ENCODE measurements at places on chromosomes 7 and 10.

DNA sequence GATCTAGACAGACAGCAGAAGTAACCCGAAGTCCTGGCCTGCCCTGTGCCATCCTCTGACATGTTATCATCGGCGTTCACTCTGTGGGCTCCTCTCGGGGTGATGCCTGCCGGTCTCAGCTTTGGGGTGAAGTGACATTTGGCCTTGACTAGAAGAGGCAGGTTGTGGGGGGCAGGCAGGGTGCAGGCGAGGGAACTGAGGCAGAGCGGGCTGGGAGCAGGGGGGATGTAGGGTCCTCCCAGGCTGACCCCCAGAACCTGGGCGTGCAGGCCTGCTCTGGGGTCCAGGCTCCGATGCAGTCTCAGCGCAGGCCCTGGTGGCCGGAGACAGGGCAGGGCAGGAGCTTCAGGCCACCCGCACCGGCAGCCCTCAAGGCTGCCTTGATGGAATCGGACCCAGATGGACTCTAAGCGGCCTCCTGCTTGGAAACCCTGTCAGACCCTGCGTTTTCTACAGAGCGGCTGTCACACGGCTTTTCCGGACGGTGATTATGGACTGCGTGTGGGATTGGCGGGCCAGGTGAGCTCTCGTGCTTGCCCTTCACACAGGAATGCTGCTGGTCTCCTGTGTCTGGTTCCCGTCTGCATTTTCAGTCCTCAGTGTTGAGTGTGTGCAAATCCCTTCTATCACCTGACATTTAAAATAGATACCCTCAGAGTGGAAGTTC lies 842 bp upstream of the JAKMIP3 start:
- DNase-seq, result no peak
- H3K4me3 ChIP-seq, result peak overlapping the region; percentile 87
- H3K4me1 ChIP-seq, result peaks cover 11% of the 10 kb centered on the region
- H3K36me3 ChIP-seq, result no peaks in the 10 kb centered on the region
- no peak overlapping the region for H3K27ac ChIP-seq
- no peaks in the 10 kb centered on the region for H3K27me3 ChIP-seq

DNA sequence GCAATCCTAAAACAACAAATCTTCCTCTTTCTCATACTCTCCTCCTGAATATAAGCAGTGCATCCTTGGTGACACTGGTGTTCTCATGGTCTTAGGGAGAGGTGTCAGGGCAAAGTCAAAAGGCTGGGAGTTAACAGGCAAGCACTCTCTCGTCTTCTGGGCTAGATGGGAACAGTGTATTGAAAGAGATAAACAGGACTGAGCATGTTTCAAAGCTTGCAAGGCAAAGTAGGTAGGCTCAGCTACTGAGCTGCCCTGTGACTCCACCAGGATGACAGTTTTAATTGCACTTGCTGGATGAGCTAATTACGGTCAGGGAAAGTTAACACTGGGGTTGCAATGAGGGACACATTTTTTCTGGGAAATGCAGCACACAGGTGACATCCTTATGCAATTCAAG lies 554.9 kb upstream of the NRP1 start:
- H3K4me1 ChIP-seq, result no peaks in the 10 kb centered on the region
- H3K27ac ChIP-seq, result no peak overlapping the region
- no peaks in the 10 kb centered on the region for H3K27me3 ChIP-seq
- no peaks in the 10 kb centered on the region for H3K36me3 ChIP-seq
- DNase-seq, result no peak

DNA sequence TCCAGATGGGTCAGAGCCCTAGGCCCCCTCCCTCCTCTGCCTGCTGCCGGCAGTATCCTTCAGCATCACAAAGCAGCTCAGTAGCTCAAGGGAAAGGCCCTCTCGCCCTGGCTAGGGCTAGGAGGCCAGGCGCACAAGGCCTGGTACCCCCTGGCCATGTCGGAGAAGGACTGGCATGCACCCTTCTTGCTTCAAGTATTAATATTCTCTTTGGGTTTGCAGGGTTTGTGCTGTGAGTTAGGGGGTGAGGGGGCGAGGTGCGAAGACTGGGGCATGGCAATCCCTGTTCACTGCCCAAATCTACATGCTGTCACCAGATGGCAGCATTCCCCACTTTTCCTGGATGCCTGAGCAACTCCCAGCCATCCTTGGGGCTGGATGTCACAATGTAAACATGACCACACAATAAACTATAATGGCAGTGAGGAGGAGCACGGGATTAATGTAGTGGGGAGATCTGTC lies 105.2 kb downstream of the NEURL1 start:
- DNase-seq, result peak; percentile 88
- peaks cover 49% of the 10 kb centered on the region for H3K36me3 ChIP-seq
- no peak overlapping the region for H3K27ac ChIP-seq
- H3K4me3 ChIP-seq, result no peak overlapping the region

DNA sequence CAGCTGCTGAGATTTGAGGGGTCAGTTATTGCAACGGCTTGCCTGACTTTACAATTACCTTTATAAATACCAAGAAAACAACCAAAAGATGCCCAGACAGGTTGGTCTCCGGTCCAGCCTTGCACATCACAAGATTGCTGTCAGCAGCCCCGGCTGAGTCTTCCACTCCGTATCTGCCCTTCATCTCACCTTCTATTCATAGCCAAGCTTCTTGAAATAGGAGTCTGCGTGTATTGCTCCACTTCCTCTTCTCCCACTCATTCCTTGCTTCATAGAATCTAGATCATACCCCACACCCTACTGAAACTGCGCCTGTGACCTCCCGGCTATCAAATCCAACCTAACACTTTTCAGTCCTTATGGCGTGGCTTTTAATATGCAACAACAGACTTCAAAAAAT lies 31.1 kb upstream of the USP6NL start:
- H3K4me1 ChIP-seq, result no peaks in the 10 kb centered on the region
- H3K36me3 ChIP-seq, result no peaks in the 10 kb centered on the region
- no peak for DNase-seq
- no peak overlapping the region for H3K4me3 ChIP-seq
- H3K27ac ChIP-seq, result no peak overlapping the region

DNA sequence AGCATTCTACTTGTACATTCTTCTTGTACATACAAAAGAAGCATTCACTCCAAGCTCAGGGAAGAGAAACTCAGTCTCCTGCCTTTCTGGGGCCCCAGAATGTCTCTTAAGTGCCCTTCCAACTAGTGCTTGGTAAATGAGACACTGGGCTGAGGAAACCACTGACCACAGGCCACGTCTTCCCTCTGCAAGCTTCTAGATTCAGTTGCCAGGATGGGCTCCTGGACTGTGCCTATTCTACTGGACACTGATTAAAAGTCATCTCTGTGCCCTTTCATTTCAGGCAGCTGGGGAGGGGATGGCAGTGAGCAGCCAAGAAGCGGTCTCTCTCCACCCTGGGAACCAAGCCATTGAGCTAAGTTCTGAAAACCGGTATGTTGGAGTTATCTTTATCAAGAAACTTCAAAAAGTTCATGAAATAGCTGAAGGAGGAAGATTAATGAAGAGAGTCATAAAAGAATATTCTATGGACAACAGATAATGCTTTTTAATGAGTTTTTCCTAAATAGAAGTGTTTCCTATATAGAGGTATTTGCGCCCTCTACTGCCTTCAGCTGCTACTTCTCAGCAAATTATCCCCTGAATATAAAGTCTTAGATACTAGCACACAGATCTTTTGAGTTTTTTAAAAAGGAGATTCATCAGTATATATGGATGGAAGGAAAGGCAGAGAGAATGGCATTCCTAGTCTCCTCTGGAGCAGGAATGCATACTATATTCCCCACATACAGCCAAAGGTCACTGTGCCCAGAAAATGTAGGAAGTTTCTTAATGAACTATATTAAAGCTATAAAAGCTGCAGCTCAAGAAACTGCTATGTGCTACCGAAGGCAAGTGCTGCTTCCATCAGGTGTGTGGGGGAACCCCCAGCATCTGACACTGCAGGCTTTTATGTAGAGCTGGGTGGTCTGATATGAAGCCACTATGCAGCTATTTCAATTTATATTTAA lies 8.4 kb upstream of the IFIT1B start:
- H3K4me3 ChIP-seq, result no peak overlapping the region
- DNase-seq, result peak; percentile 49
- no peaks in the 10 kb centered on the region for H3K36me3 ChIP-seq
- H3K4me1 ChIP-seq, result peaks cover 4% of the 10 kb centered on the region
- no peaks in the 10 kb centered on the region for H3K27me3 ChIP-seq

GRCh38 chr7:96236198-96237039 lies 85.5 kb downstream of the SLC25A13 start:
- peak; percentile 89 for DNase-seq
- no peaks in the 10 kb centered on the region for H3K36me3 ChIP-seq
- peaks cover 9% of the 10 kb centered on the region for H3K4me1 ChIP-seq
- H3K27me3 ChIP-seq, result no peaks in the 10 kb centered on the region
- H3K4me3 ChIP-seq, result no peak overlapping the region

GRCh38 chr7:117775801-117776200 lies 97.4 kb downstream of the CTTNBP2 start:
- H3K4me1 ChIP-seq, result peaks cover 8% of the 10 kb centered on the region
- no peak for DNase-seq
- H3K4me3 ChIP-seq, result no peak overlapping the region
- H3K36me3 ChIP-seq, result no peaks in the 10 kb centered on the region

DNA sequence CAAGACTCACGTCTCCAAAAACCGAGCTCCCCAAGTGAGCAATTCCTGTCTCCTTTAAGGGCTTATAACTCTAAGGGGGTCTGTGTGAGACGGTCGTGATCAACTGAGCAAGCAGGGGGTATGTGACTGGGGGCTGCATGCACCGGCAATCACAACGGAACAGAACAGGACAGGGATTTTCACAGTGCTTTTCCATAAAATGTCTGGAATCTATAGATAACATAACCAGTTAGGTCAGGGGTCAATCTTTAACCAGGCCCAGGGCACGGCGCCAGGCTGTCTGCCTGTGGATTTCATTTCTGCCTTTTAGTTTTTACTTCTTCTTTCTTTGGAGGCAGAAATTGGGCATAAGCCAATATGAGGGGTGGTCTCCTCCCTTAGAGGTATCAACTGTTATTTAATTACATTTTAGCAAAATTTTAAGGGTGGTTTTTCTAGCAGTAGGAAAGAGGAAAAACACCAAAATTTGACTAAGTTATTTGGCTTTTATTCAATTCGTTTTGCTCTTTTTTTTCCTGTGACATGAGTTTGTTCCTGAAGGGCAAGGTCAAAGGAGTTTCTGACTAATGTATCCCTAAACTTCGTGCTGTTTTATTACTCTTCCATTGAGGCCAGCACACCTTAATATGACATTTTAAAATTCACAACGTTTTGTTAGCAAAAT lies 121.4 kb upstream of the SEC61G start:
- H3K36me3 ChIP-seq, result no peaks in the 10 kb centered on the region
- peaks cover 8% of the 10 kb centered on the region for H3K4me1 ChIP-seq
- peak overlapping the region; percentile 92 for H3K27ac ChIP-seq
- no peaks in the 10 kb centered on the region for H3K27me3 ChIP-seq
- H3K4me3 ChIP-seq, result no peak overlapping the region

GRCh38 chr10:8057636-8058273 lies 3.3 kb downstream of the GATA3 start:
- peak; percentile 56 for DNase-seq
- no peak overlapping the region for H3K4me3 ChIP-seq
- no peak overlapping the region for H3K27ac ChIP-seq
- H3K27me3 ChIP-seq, result peaks cover 100% of the 10 kb centered on the region
- peaks cover 23% of the 10 kb centered on the region for H3K4me1 ChIP-seq

- peaks cover 74% of the 10 kb centered on the region for H3K27me3 ChIP-seq
- H3K27ac ChIP-seq, result no peak overlapping the region
- no peak for DNase-seq
- H3K4me3 ChIP-seq, result peak overlapping the region; percentile 77
- H3K4me1 ChIP-seq, result peaks cover 19% of the 10 kb centered on the region
These were observed 3.6 kb downstream of the INA start for GRCh38 chr10:103280506-103280905.

GRCh38 chr7:80923211-80923612 lies 4.4 kb upstream of the SEMA3C start:
- no peak overlapping the region for H3K27ac ChIP-seq
- H3K36me3 ChIP-seq, result no peaks in the 10 kb centered on the region
- no peak for DNase-seq
- H3K4me3 ChIP-seq, result no peak overlapping the region

DNA sequence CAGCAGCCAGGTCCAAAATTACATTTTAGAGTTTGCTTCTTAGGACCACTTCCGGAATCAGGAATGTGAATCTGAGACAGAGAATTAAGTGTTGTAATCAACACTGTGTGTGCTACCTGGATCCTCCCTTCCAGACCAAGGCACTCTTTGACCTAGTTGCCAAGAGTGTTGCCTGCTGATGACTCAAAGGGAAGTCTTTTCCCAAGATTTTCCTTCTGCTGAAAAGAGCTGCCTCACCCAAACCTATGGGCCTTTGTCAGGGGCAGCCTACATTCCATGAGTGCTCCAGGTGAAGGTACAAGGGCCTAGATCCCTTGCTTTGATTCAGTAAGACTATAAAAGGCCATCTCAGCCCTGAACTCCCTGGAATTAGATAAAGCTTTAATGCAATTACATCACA lies 712.5 kb upstream of the ANKRD30A start:
- no peak overlapping the region for H3K27ac ChIP-seq
- H3K36me3 ChIP-seq, result no peaks in the 10 kb centered on the region
- no peak for DNase-seq
- no peak overlapping the region for H3K4me3 ChIP-seq

DNA sequence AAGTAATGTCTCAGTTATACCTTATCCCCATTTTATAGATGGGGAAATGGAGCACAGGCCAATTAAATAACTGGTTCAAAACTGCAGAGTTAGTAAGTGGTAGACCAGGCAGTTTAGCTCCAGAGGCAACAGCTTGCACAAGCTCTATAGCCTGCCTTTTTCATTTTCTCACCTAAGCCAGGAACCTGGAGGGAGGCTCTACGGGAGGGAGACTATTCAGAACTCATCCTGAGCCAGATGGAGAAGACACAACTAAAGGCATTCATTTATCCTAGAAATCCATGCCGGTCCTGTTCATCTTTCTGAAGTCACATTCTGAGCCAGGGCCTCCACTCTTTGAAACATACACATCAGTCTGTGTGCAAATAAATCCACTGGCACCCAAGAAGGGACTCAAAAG lies 103.2 kb downstream of the CALN1 start:
- no peak overlapping the region for H3K27ac ChIP-seq
- DNase-seq, result no peak
- no peaks in the 10 kb centered on the region for H3K4me1 ChIP-seq
- no peaks in the 10 kb centered on the region for H3K36me3 ChIP-seq
- no peak overlapping the region for H3K4me3 ChIP-seq

DNA sequence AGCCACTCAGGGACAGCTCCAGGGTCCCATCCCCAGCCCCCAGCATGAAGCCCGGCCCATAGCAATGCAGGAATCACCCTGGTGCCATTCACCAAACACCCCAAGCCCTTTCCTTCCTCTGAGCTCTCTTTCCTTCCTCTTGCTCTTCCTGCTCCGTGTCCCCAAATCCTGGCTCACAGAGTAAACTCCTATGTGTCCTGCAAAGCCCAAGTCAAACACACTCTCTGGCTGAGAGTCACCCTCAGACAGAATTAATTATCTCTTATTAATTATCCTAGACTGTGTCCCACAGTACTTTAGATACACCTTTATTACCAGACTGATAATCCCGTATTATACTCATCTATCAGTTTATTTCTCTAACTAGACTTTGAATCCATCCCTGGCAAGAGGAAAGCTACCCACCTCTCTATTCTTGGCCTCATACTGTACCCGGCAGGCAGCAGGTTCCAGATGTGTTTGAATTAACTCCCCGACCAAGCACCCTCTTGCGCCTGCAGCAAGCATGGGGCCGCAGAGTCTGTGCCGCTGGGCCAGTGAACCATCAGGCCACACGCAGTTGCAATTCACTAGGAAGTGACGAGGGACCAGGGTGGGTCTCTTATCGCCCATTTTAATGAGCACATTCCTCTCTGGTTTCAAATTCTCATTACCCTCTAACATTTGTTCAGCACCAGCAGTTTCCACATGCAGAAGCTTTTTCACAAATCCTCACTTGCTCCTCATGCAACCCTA lies 86.7 kb downstream of the PRKAG2 start:
- peaks cover 43% of the 10 kb centered on the region for H3K27me3 ChIP-seq
- peaks cover 5% of the 10 kb centered on the region for H3K4me1 ChIP-seq
- H3K4me3 ChIP-seq, result no peak overlapping the region
- no peak for DNase-seq
- H3K36me3 ChIP-seq, result no peaks in the 10 kb centered on the region
- H3K27ac ChIP-seq, result no peak overlapping the region
